ENCODE measurements at places on chromosomes 7 and 10. TPM values are rescaled to one million over a fixed set of nuclear protein-coding genes. Genes with fewer than 3 reads are reported as not detected.

DNA sequence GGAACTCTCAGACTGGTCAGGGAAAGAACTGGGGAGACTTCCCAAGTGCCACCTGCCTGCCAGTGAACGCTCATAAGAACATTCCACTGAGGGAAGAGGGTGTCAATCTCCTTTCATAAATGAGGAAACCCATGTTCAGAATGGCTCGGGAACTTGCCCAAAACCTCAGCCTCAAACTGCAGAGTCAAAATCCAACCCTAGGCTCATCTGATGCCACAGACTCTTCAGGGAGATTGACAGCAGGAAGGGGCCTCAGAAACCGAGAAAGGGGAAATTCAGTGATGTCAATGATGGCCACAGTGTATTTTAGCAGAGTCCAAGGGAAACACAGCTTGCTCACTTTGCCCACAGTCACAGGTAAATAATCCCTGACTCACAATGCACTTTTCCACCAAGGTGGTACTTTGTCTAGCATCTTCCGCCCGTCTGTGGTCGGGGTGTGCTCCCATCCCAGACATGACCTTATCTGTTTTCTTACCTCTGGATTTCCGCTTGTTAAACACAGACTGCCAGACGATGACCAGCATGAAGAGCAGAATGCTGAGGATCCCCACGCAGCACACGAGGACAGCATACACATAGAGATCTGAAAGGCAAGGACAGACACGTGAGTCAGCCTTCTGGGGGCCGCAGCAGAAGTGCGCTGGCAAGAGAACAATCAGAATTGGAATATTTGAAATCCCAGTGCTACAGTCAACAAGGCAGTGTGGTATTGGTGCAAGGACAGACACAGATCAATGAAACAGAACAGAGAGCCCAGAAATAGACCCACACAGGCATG lies 38.4 kb downstream of the VSTM4 start:
- DNase-seq: no peak

DNA sequence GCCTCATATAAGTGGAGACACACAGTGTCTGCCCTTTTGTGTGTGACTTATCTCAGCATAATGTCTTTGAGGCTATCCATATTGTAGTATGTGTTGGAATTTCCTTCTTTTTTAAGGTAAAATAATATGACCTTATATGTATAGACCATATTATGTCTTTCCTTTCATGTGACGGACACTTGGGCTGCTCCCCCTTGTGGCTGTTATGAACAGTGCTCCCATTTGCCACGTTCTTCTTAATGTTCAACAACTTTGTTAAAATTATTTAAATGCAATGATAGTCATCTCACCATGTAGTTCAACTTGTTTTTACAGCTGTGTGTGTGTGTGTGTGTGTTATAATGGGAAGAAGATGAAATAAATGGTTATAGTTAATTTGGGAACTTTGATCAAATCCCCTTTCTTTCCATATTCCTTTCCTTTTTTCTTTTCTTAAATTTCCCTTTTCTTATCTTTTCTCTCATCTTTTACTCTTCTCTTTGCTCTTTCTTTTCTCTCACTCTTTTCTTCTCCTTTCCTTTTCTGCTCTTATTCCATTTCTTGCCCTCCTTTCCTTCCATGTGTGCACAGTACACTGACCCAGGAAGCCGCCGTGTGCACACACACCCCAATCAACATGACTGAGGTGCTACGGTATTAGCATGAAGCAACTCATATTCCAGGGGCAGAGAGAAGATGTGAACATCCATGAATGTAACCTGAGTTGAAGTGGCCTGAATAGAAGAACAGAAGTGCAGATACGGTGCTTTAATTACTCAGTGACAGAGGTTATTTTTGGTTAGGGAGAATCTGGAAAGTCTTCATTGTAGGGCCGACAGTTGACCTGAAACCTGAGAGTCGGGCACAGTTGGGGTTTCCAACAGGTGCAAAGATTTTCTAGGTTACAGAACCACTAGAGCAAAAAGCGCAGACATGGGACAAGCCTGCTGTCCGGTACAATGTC lies 596.6 kb downstream of the SDK1 start:
- DNase-seq: peak; percentile 40

DNA sequence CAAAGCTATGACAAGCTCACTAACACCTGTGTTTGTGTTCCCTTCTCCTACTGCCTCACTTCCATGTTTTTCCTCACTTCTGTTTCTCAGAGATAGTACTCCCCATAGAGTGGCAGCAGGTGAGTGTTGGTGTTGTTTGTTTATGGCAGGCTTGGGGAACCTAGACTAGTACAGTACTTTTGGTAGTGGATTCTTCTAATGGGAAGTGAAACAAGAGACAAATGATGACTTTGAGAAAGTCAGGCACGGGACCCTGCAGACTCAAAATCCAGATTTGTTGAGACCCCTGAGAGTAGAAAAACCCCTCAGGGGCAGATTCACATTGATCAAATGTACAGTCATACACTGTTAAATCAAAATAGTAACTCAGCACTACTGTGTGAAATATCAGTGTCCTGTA lies 6.4 kb upstream of the CFAP69 start:
- no peak for DNase-seq

GRCh38 chr10:69474742-69475432 lies 23.6 kb downstream of the TSPAN15 start:
- DNase-seq: no peak

DNA sequence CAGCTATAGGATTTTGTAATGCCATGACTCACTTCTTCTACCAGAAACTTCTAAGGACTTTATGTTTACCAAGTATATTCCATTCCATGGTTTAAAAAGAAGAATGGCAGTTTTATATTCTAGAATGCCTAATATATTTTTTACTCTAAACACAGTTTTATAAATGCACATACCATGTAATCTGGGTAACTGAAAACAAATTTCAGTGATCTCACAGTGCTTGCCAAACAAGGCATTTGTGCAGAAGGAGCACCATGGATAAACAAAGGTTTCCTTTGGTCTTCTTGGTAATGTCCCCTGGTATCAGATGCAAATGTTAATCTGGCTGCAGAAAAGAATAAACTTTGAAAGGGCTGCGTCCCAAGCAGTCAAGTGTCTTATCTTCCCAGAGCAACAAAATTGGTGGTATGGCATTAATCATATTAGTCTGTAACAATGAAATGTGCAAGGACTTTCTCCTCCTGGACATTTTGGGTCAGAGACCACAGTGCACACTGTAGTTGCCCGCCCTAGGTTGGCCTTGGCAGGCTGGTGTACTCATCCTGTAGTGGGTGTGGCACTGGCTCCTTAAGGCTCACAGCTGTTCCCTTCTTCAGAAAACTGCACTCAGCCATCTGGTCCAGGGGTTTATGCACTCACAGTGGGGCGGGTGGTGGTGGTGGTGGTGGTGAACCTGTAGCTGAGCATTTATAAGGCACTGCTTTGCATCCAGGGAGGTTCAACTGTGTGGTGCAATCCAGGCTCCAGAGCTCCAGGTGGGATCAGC lies 56.7 kb downstream of the LAMB4 start:
- DNase-seq: no peak

MLXIPL gene
- not detected for polyA plus RNA-seq

DNA sequence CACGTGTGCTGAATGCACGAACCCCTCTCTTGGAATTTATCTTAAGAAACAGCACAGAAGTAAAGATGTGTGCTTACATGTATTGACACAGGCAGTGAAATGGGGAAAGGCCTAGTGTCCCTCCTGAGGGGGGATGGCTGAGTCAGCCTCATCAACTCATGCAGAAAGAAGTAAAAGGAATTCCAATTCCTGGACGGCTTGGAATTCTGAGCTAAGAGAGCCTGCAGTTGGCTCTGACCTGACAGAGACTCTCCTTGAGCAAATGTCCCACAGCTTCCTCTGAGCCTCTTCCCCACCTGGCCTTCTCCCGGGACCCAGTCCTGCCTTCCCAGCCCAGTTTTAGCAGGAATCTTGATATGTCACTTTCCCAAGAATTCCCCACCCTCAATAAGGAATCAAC lies 542.4 kb upstream of the ADARB2 start:
- no peak for DNase-seq

DNA sequence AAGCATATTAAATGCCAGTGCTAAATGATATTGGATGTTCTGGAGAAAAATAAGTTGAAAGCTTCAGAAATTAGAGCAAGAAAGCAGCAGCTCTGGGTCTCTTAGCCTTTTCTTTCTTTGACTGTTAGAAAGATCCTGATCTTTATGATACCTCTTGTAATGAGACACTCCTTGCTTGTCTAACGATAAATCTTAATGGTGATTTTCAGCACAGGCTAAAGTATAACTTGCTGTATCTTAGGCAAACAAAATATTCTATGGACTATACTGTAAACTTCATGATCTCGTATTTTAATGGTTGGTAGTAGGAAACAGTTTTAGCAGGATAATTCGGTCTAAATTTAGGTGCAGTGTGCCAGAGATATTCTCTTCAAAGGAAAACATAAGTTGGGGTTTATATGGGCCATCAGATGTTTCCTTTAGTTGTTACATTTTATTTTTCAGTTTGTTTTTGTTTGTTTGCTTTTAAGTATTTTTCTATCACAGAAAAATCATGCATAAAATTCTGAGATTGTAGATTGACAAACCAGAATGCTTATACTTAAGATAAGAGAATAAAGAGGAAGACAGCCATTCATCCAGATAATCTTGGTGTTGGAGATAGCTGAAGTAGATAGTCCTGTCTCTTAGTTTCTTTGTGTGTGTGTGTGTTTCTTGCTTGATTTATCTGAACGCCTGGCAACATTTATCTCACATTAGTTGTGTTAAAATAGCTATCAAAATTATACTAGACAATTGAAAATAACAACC lies 4.7 kb downstream of the CASD1 start:
- DNase-seq: no peak

CLEC2L gene
- polyA plus RNA-seq: not detected

CCDC172 gene
- not detected for polyA plus RNA-seq

CUZD1 gene
- 1.7 TPM for polyA plus RNA-seq

DNA sequence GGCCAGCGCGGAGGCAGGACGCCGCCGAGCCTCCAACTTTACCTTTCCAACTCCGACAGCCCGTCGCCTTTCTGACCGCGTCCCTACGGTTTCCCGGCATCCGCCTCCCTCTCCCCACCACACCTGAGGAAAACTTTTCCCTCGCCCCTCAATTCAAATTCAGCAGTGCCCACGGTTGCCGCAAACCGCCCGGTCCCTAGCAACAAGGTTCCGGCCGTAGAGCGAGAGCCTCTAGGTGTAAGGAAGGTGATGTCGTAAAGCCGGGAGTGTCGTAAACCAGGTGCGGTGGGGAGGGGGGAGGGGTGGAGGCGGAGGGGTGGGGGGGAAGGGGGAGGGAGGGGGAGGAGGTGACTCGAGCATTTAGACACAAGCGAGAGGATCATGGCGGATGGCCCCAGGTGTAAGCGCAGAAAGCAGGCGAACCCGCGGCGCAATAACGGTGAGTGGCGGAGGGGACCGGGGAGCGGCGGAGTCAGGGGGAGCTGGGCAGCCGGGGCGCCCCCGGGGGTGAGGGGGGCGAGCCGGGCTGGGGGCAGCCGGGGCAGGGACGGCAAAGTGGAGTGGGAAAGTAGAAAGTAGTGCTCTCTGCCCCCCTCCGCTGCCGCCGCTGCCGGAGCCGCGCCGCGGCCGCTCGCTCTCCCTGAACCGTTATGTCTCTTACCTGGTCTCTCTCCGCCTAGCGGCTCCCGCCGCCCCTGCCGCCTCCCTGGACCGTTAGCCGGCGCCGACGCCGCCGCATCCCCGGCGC lies at the start of gene ZEB1:
Gene ZEB1 (plus strand): TSS at position 363 of the 748 bp plus-strand sequence. CDS start 19 bp downstream, at position 382.
- peak; percentile 88 for DNase-seq

DNA sequence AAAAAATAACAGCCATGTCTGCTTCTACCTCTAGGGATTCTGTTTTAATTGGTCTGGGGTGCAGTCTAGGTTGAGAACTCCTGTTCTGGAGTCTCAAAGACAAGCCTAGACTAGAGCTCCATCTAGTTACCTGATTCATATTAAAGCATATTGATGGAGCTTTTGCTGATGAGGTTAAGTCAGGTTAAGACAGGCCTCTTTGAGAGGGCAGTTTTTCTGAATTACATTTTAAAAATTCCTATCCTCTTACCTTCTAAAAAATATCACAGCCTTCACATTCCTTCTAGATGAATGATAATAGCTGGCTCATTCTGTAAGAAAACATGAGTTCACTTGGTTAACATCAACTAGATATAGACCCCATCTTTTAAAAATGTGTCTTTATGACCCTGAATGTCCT lies 28.9 kb downstream of the MGAM start:
- no peak for DNase-seq

SPDYE5 gene
- polyA plus RNA-seq: 0.14 TPM

DNA sequence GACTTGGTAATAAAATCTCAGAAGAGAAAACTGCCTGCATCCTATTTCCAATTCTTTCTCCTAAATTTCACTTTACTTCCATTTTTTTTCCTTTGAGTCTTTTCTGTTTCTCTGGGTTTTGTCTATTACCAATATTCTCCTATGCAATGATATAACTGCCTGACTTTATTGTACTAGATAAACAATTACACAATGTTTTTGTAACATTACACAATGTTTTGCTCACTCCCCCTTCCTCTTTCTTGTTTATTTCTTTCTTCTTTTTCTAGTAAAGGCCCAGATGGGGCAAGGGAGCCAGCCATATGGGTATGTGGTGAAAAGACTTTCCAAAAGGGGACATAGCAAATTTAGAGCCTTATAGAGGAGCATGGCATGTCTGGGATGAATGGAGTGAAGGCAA lies 278.7 kb upstream of the PHYHIPL start:
- no peak for DNase-seq

POLR2J2 gene
- 2.3 TPM for polyA plus RNA-seq

DNA sequence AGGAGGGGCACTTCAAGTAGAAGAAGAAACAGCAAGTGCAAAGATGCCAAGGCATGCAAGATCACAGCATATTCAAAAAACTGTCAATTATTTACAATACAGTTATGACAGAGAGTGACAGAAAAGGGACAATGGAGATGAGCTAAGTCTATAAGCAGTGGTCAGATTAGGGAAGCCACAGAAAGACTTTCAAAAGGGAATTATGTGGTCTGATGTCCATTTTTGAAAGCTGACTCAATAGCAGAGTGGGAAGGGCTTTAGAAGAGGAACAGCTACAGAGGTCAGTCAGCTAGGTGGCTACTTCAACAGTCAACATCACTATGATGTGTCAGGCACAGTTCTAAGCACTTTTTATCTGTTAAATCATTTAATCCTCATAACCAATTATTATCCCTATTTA lies 45.2 kb upstream of the SPOCK2 start:
- DNase-seq: no peak

ACTL6B gene
- not detected for polyA plus RNA-seq

- no peak for DNase-seq
These were observed 87.9 kb downstream of the VIPR2 start for GRCh38 chr7:159056737-159057136.

DNA sequence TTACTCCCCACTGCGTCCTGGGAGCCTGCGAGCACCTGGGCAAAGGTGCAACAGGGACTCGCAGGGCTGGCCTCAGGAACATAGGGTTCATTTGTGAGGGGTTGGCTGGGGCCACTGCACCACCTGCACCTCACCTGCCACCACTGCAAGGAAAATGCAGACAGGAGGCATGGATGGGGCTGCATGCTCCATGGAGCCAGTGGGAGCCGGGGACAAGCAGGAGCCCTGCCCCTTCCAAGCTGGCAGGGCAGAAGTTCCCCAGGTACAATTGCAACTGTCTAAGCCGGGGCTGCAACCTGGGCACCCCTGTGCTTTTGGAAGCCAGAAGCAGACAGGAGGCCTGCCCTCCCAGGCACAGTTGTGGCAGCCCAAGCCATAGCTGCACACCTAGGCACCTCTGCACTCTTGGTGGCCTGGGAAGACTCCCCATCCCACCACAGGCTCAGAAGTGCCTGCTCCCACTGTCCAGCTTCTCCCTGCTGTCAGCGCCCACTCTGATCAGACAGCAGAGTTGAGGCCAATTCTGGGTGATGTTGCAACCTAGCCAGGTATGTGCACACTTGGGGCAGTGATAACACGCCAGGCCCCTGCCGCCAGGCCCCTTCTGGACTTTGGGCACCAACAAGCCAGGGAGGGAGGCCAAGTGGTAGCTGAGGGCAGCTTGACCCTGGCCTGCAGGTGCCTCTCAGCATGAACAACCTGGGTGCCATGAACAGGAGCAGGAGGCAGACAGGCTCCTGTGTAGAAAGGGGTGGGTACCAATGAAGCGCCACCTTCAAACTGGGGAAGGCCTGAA lies 58.2 kb downstream of the TMEM106B start:
- DNase-seq: no peak

Data from naive B cell (primary cell).